Left renal pelvis (tissue), 4 donors: ENCODE measurements at places on chromosomes 5 and 9.

GRCh38 chr5:39570403-39571027 is 145.7 kb upstream of the DAB2 start:
- no peak for DNase-seq

GRCh38 chr9:86445671-86446070 is 91.5 kb upstream of the TUT7 start:
- no peak for DNase-seq

DNA sequence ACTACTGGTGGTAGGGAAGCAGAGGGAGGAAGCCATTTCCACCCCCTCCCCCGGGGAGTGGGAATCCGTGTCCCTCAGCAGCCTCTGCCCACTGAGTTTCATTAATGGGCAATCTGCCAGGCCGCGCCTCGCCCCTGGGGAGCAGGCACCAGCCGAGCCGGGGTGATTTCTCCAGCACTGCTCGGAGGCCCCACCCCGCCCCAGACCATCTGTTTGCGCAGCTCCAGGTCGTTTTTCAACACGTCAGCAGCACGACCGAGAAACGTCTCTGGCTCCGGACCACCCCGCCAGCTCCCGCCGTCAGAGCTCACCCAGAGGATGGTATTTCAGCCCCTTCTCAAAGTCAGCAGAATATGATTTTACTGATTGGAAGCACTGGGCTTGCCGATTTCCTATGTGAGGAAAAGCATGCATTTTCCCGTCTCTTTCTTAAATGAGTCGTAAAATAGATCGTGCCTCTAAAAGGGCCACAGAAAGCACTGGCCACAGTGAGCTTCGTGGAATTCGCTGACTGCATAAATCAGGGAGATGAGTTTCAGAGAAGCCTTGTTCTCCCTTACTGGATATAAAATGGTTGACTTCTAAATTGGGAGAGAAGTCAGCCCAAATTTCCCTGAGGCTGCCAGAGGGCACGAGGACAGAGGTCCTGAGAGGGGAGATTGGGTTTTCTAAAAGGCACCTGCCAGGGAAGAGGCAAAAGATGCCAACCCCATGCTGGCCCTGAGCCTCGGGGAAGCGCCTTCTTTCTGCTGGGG is 47.0 kb downstream of the OLFM1 start:
- no peak for DNase-seq

- no peak for DNase-seq
Measured at GRCh38 chr5:105740242-105740641, 1930.5 kb downstream of the EFNA5 start.

- DNase-seq: no peak
Measured at GRCh38 chr9:132087438-132088030, 7.9 kb upstream of the MED27 start.

DNA sequence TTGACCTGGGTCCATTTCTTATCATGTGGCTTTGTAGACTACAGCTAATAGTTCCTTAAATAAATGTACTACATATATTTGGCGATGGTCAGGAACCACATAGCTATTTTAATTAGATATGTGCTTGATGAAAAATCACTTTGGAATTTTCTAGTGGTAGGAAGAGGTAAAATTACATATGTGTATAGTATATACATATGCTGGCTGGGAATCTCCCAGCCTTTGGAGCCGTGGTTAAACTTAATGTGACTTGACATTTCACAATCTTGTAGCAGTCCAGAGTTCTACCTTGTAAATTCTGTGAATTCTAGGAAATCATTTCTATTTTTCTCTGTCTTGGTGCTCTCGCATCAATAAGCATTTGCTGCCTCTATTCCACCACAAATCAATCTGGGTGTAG is 565.0 kb downstream of the DMRTA1 start:
- no peak for DNase-seq
